ENCODE measurements at places on chromosomes 5 and 9.

DNA sequence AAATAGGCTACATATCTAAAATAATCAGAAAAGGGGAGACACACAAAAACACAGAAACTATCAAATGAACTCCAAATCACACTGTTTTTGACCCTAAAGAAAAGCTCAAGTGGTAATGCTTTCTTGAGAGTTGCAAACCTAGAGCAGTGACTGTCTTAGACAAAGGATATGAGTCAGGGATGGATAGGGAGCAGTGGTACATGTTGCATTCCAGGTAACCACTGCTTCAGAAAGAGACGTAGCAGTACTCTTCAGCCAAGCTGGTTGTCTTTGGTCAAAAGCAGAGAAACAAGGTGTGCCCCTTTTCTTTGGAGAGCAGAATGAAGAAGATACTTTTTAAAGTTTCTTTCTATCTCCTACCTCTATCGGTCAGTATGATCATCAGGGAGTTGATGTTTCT lies 1003.6 kb downstream of the CDH9 start:
- no peak for DNase-seq

DNA sequence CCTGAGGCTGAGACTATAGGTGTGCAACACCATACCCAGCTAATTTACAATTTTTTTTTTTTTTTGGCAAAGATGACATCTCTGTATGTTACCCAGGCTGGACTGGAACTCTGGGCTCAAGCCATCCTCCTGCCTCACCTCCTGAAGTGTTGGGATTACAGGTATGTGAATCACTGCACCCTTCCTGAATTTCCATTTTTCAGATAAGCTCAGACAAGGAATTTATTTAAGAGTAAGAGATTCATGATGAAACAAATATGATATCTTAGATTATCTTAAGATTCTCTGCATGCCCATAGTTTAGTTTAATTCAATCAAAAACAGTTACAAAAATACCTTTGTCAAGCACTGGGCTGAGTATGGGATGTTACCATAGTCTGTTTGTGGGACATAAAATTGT lies 128.4 kb upstream of the BASP1 start:
- no peak for DNase-seq

- DNase-seq: no peak
These were observed 58.7 kb downstream of the ARHGEF28 start for GRCh38 chr5:73684691-73685090.

DNA sequence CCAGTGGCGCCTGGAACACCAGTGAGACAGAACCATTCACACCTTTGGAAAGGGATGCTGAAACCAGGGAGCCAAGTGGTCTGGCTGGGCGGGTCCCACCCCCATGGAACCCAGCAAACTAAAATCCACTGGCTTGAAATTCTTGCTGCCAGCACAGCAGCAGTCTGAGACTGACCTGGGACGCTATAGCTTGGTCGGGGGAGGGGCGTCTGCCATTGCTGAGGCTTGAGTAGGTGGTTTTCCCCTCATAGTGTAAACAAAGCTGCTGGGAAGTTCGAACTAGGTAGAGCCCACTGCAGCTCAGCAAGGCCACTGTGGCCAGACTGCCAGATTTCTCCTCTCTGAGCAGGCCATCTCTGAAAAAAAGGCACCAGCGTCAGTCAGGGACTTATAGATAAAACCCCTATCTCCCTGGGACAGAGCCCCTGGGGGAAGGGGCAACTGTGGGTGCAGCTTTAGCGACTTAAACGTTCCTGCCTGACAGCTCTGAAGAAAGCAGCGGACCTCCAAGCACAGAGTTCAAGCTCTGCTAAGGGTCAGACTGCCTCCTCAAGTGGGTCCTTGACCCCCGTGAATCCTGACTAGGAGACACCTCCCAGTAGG lies 42.0 kb upstream of the FKTN start:
- no peak for DNase-seq

DNA sequence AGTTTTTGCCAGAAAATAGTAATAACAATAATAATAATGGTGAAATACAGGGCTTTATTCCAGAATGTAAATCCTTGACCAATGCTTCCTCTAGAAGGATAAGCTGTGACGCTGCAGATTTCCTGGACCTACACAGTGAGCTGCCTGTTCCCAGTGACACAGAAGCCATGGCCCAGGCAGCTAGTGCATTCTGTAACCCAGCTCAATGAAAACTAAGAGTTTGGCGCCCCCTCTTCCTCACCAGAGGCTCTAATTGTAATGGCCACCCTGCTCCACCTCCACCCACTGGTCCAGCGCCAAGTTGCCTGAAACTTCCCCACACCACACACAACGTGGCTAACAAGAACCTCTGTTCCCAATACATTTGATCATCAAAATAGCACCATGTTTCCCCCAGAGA lies 248.1 kb downstream of the CETN3 start:
- peak; percentile 82 for DNase-seq

All from iris pigment epithelial cell (primary cell).